ENCODE measurements at places on chromosomes 3 and 15. TPM values are rescaled to one million over a fixed set of nuclear protein-coding genes. Genes with fewer than 3 reads are reported as not detected.

The DAG1 gene
- total RNA-seq = 60.7 TPM

The ZBTB20 gene
- total RNA-seq = 0.70 TPM

The TF gene
- total RNA-seq = 3.9 TPM

The NUTM1 gene
- not detected for total RNA-seq

The ASB14 gene
- not detected for total RNA-seq

The SLC12A1 gene
- total RNA-seq = not detected

The MEGF11 gene
- 0.62 TPM for total RNA-seq

The RTP4 gene
- not detected for total RNA-seq

The PDE12 gene
- total RNA-seq = 14.9 TPM

The ALAS1 gene
- 49.8 TPM for total RNA-seq

The RHOV gene
- total RNA-seq = 7.3 TPM

The GPR171 gene
- total RNA-seq = not detected

The C2CD4B gene
- total RNA-seq = 0.31 TPM

The LOXL1 gene
- 0.67 TPM for total RNA-seq

The CHRNA5 gene
- total RNA-seq = 30.9 TPM

The WDR93 gene
- 0.18 TPM for total RNA-seq

The SLC15A2 gene
- total RNA-seq = 0.18 TPM

The PSTPIP1 gene
- not detected for total RNA-seq

The CFAP44 gene
- total RNA-seq = 2.0 TPM

The PRR23C gene
- total RNA-seq = not detected

The CCK gene
- total RNA-seq = 1.1 TPM

The HMG20A gene
- 26.6 TPM for total RNA-seq

The LRRC2 gene
- not detected for total RNA-seq

The GOLGA6D gene
- not detected for total RNA-seq

The ITPKA gene
- 9.1 TPM for total RNA-seq

The TGM4 gene
- total RNA-seq = 0.18 TPM

The SLC28A2 gene
- total RNA-seq = not detected

The SYNM gene
- 33.6 TPM for total RNA-seq

The CHRM5 gene
- total RNA-seq = 0.06 TPM

The CYP8B1 gene
- total RNA-seq = not detected

The PDZRN3 gene
- not detected for total RNA-seq

The ANKRD63 gene
- 0.41 TPM for total RNA-seq

The NR2F2 gene
- 22.0 TPM for total RNA-seq

The RAP2B gene
- 9.9 TPM for total RNA-seq

The ARPP21 gene
- total RNA-seq = 0.16 TPM

The HTR3E gene
- total RNA-seq = not detected

All from A549 treated with GW870086 at 1 μM for 4 hours (cell line).